ENCODE measurements at places on chromosomes 6 and 20.

GRCh38 chr6:89489078-89489477 is 56.1 kb downstream of the ANKRD6 start:
- DNase-seq: no peak

- no peak for DNase-seq
These were observed 145.2 kb downstream of the SYCP2 start for GRCh38 chr20:59788196-59788735.

GRCh38 chr6:5506597-5506996 is 245.3 kb downstream of the FARS2 start:
- DNase-seq: no peak

DNA sequence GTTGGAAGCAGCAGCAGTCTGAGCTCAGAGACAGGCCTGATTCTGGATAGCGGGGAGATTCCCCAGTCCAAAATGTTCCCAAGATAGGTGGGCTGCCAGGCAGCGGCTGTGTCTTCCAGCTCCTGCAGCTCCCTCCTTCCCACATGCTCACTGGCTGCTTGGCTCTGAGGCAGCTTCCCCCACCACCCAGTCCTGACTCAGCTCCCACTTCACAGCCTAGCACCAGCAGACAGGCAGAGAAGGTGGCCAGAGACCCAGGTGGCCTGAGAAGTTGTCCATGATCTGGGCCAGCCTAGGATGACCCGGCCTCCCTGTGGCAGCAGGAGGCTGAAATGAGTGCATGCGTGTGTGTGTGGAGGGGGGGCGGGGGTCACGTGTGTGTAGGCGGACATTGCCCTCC is 94.9 kb downstream of the MDGA1 start:
- DNase-seq: no peak

DNA sequence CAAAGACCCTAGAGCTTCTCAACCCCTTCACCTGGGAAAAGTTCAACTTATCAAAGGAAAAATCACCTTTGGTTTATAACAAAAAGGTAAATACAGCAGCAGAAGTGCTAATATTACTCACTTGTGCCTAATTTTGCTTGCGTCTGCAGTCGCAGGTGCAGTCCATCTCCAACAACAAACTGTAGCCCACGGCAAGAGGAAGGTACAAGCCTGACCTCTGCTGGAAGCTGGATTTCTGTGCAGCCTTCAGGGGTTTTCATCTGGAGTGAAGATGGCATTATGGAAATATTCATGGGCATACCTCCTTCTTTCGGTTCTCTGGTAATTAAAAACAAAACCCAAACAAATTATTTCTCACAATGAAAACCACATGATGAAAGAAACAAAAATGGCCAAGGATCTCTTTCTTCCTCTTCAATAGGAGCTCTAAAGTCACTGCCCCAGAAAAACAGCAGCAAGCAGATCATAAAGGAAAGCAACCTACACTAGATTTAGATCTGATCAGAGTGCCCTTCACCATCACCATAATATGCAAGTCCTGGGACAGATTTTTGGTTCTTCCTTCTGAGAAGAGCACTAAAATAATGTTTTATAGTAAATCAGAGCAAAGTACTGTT is 7.8 kb downstream of the UBE3D start:
- DNase-seq: no peak

DNA sequence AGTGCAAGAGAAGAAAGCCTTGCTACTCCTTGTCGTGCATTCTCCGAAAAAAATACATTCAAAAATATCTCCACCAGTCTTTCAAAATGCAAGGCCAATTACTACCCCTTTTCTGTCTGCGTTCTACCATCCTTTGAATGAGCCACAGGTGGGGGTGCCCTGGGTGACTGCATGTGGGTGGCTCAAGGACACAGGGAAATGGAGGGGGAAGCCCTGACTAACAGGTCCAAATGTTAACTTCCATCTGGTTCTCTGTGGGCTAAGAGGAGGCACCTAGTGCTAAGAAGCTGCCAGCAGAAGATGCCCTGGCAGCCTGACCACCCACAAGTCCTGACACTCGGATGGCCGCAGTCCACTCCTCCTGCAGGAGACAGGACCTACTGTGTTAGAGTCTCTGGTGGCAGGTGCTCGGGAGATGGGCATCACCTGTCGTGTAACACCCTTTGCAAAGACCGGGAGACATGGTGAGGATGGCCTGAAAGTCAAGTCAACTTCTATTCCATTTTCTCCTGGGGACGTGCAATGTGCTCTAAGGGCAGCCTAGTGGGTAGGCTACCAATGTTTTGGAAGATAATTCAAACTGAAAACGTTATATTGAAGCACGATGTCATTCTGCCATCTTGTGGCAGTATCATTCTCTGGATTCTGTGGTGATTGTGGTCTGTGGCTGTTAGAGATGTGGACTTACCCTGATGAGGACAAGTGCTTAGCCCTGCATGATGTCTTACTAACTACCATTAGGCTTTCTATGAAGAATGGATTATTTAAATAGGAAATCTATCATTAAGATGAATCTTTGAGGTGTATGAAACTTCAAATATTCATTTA is 27.4 kb upstream of the IGF2R start:
- DNase-seq: peak; percentile 38

GRCh38 chr6:149234051-149234962 is 83.2 kb upstream of the TAB2 start:
- DNase-seq: no peak

- no peak for DNase-seq
These were observed 207.9 kb downstream of the MYLK4 start for GRCh38 chr6:2542858-2543218.

GRCh38 chr20:5592165-5592564 is 158.0 kb upstream of the SHLD1 start:
- no peak for DNase-seq

DNA sequence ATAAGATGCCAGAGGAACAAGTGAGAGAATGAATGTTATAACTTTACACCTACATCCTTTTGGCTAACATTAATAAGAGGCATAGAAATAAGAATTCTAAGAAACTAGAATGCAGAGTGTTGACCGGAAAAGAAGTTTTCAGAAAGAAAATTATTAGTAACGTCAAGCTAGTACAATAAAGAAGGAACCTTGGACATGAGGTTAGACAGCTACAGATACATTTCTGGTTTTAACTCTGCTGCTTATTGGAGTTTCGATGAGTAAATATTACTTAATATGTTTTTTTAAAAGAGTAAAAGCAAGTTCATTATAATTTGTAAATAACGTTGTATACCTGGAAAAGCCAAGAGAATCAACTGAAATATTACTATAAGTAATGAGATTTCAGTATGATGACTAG is 22.7 kb downstream of the TAB2 start:
- no peak for DNase-seq

DNA sequence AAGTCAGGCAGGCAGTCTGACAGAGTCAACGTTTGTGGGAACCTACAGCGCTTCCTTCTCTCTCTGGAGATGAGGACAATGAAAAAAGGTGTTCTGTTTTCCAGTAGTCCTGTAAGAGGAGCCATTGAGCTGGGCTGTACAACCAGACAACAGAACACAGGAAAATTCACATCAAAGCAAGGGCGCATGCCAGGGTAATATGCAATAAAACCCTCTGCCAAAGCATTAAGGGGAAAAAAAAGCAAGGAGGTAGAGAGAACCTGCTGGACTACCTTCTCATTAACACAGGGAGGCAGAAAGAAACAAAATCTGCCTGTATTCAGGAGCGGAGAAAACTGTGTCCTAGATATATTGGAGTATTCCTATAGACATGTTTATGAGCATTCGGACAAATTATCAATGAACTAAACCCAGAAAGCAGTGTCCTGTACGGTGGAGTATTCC is 1.3 kb downstream of the RNF24 start:
- DNase-seq: peak; percentile 32

Measured in foreskin melanocyte (primary cell).